ENCODE measurements at places on chromosomes 1 and 21.

DNA sequence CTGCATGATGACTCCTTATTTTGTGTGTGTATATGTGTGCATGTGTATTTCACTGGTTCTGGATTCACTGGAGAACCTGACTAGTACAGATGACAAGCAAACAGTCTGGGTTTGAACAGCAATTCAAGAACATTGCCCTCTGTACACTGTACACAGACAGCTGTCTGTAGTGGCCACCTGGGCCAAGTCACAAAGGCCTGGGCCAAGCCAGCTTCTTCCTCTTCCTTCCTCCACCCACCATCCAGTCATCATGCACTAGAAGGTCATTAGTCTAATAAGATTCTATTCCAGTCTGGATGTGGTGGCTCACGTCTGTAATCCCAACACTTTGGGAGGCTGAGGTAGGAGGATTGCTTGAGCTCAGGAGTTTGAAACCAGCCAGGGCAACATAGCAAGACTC, 155.9 kb downstream of the ELAVL4 start:
- DNase-seq: no peak

DNA sequence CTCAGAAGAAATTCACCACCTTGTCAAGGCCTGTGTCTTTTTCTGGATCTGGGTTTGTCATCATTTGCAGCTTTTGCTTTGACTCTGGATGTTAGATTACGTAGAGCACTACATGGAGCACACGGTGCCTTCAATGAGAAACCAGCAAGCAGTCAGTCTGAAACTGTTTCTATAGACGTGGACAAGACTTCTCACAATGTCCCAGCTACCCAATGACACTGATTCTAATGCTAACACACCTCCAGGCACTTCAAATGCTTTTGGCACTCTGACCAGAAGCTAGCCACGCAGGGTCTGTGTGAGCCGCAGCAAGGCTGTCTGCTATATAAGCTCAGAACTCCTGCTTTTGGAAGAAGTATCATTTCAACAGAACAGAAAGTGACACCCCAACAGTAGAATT, 38.2 kb downstream of the ITPKB start:
- DNase-seq: no peak

DNA sequence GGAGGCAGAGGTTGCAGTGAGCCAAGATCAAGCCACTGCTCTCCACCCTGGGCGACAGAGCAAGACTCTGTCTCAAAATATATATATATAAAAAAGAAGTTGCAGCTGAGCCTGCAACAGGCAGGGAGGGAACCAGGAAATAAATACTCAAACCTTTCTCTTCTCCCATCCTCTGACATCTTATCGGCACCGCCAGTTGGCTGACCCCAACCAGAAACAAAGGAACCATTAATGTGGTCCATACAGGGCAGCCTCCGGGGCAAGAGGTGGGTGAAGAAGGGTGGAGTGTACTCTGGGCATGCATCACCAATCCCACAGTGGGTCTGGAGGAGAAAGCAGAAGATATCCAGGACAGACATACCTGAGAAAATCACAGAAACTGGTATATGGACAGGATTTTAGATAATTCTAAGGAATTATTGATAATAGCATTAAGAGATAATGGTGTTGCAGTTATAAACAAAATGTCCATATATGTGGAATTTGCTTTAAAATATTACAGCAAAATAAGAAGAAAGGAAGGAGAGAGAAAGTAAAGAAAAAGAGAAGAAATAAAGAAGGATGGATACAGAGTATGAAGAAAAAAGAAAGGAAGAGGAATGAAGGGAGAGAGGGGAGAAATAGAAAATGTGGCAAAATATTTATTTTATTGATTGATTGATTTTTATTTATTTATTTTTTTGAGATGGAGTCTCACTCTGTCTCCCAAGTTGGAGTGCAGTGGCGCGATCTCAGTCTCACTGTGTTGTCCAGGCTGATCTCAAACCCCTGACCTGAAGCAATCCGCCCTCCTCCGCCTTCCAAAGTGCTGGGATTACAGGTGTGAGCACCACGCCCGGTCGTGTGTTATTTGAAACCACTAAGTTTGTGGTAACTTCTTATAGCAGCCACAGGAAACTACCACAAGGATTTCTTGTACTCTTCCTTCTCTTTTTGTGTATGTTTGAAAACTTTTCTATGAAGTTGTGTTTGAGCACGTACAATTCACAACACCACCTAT, 4.1 kb upstream of the PTAFR start:
- DNase-seq: no peak

GRCh38 chr1:57623791-57624538, 200.1 kb upstream of the DAB1 start:
- no peak for DNase-seq

- DNase-seq: no peak
Measured at GRCh38 chr1:167824163-167824794, 89.7 kb downstream of the ADCY10 start.

DNA sequence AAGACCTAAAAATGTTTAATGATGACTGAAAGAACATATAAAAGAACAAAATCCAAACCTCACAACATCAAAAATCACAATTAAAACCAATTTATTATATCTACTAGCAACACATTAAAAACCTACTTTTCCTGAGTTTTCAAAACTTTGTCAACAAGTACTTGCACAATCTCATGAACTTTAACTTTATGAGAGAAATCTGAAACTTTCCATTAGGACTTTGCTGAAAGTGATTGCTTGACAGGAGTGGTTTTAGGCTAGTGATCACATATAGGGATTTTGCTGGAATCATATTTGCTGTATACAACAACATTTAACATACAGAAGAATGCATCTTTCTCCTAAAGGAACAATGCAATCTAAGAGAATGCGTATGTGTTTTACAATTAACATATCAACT, 13.2 kb downstream of the HNRNPR start:
- DNase-seq: no peak

- no peak for DNase-seq
Measured at GRCh38 chr1:41780916-41781315, 137.8 kb downstream of the HIVEP3 start.

DNA sequence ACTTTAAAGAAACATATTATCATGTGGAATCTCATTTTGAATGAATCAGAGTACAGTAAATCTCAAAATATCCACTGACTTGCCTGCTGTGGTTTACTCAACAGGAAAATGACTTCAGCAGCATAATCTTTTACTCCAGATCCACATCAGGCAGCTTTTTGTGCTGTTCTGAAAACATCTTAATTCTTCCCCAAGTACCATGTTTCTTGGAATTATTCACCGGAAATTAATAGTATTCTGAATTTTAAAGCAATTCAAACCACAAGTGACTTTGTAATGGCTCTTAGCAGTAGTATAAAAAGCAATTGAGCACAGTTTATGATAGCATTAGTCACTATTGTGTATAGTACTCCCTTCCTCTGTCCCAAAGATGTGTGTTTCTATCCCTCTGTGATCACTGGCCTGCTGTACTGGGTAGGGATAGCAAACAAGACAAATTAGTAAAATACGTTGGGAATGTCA, 64.2 kb upstream of the ERRFI1 start:
- DNase-seq: no peak

DNA sequence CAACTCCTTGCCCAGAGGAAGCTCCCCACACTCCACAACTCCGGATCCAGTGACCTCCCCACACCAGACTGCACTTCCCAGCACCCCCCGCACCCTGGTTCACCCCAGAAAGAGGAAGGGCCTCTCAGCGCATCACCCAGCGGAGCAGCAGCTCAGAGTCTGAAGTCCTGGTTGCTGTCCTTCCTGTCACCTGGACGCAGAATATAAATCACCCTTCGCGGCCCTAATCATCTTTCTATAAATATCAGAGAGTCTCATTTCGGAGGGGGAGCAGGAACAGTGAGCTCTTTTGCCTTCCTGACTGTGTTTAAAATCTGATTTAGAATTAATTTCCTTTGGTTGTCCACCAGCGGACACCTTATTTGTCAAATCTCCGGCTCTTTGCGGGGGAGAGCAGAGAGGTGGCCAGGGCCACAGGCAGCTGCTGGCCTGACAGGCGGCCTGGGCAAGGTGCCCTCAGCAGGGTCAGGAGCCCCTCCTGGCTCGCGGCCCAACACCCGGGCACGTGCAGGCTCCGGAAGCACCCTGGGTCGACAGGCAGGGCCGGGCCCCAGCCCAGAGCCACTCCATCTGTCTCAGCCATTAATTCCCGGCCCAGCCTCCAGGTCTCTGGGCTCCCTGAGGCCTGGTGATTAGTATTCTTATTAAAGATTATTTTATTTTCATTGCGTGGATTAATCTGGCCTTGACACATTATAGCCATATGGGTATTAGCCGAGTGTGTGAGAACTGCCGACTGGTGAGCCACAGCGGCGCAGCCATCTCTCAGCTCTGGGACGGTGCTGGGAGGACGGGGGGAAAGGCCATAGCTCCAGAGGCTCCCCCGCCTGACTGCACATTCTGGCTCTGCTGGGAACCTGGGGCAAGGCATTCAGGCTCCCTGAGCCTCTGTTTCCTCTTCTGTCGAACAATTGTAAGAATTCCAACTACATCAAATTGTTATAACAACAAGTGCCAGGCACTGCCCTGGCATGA, 19.7 kb downstream of the EPHA8 start:
- DNase-seq: no peak

DNA sequence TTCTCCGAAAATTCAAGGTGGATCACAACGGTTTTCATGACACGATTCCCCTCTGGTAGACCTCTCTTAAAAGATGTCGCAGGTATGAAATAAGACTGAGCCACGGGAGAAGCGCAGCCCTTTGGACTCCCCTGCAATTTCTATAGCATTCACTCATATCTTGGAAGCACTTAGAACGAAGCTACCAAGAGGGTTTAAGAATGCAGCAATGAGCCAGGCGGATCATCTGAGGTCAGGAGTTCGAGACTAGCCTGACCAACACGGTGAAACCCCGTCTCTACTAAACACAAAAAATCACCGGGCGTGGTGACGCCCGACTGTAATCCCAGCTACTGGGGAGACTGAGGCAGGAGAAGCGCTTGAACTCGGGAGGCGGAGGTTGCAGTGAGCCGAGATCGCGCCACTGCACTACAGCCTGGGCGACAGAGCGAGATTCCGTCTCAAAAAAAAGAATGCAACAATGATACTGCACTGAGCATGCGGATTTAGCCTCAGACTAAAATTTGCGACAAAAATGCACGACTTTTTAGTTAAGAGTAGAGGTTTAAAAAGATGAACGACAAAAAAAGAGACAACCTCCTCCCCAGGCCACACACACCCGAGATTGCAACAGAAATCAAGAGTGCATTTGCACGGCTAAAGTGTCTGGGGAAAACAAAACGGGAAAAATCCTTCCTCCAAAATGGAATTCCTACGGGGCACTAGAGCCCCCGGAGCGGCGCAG, 743 bp downstream of the TOMM20 start:
- DNase-seq: no peak

- DNase-seq: no peak
Measured at GRCh38 chr1:29584776-29585175, 348.5 kb downstream of the PTPRU start.

- DNase-seq: no peak
Measured at GRCh38 chr1:211842518-211842917, 12.0 kb upstream of the LPGAT1 start.

DNA sequence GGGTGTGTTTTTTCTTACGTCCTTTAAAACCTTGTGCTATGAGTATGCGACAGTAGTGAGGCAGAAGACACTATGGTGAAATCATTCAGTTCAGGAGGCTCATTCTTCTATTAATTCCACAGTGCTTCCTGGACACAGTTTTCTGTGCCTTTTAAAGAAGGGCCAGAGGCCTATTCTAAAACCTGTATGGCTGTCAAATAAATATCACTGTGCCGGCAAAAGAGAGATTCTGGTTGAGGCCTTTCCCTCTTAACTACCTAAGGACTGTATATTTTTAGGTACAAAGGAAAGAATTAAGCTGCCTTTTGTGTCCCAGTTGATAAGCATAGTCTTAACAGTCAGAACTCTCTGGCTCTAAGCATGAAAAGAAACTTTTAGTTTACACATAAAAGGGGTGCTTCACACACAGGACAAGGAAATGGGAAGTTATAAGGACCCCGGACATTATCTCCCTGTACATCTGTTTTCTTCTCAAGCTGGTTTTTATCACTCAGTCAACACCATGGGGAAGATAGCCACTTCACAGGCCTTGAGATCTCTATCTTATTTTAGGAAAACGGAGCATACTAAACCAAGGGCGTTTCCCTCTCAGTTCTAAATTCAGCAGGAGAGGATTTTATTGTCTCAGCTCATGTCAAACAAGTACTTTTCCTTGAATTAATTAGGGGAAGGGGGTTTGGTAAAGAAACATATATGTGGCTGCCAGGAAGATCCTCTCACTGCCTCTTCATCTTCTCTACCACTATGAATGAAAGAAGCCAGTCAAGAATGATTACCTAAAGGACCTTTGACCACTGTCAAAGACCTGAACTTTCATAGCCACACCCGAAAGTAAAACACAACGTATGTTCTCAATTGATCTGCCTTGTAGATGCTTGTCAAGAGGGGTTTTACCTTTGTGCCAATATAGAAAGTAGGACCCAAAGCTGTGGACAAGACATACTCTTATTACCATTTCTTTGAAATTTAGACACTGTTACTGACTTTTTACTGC, 71.4 kb upstream of the HSPA13 start:
- no peak for DNase-seq

- DNase-seq: no peak
Measured at GRCh38 chr1:164902491-164902890, 343.5 kb downstream of the PBX1 start.

GRCh38 chr1:178513278-178513983, 522 bp downstream of the TEX35 start:
- no peak for DNase-seq

GRCh38 chr1:25023826-25024225, 93.8 kb upstream of the RUNX3 start:
- DNase-seq: no peak

GRCh38 chr1:211591980-211592493, 13.1 kb upstream of the SLC30A1 start:
- DNase-seq: no peak

DNA sequence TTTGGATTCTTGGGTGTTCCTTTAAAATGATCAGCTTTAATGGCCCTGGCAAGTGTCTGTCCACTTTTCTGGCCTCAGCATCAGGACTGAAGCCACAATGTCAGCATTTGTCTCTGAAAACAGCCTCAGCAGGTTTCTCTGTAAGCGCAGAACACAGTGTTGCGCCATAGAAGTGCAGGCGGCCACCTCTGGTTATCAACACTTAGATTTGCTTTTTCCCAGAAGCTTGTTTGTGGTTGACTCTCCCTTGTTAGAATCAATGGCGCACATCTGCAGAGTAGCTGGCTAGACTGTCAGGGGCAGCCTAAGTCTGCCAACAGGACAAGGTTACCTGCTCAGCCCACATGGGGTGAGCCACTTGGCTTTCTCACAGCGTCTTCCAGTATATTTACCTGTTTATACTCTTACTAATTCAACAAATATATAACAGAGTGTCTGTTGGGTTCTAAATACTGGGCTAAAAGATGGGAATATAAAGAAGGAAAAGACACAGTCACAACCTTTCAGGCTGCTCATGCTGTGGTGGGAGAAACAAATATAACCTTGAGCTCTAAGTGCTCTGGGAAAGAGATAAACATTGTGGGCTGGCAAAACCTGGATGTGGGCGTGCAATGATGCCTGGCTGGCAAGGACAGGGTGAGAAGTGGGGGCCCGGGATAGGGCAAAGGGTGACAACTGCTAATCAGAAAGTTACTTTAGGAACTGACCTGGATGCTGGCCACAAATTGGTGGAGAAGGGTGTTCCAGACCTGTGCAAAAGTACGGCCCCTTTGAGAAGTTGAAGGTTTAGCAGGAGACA, 149.3 kb upstream of the KIAA0040 start:
- no peak for DNase-seq

- no peak for DNase-seq
Measured at GRCh38 chr1:108691128-108691941, 775 bp upstream of the PRPF38B start.

Measured in stimulated activated CD8-positive, alpha-beta memory T cell treated with anti-CD3 and anti-CD28 coated beads, Interleukin-4, amount 100 ng/mL, for 1 hour (primary cell).